ENCODE measurements at places on chromosomes 16 and 17.

DNA sequence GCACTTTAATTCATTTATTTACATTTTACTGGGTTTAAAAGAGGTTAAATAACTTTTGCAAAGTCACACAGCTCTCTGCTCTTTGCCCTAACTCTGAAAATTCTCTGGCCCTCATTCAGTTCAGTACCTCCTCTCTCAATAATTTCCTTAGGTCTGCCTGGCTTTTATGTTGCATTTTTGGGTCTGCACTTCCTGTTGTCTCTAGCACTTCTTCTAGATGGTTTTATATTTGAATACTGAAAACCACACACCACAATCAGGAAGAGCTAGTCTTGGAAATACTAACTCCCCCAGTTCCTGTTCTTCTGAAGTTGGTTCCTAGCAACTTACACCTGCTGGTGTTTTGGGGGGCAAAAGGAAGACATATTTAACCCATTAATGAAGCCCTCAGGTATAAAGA is 577.9 kb downstream of the HS3ST4 start:
- DNase-seq: no peak

DNA sequence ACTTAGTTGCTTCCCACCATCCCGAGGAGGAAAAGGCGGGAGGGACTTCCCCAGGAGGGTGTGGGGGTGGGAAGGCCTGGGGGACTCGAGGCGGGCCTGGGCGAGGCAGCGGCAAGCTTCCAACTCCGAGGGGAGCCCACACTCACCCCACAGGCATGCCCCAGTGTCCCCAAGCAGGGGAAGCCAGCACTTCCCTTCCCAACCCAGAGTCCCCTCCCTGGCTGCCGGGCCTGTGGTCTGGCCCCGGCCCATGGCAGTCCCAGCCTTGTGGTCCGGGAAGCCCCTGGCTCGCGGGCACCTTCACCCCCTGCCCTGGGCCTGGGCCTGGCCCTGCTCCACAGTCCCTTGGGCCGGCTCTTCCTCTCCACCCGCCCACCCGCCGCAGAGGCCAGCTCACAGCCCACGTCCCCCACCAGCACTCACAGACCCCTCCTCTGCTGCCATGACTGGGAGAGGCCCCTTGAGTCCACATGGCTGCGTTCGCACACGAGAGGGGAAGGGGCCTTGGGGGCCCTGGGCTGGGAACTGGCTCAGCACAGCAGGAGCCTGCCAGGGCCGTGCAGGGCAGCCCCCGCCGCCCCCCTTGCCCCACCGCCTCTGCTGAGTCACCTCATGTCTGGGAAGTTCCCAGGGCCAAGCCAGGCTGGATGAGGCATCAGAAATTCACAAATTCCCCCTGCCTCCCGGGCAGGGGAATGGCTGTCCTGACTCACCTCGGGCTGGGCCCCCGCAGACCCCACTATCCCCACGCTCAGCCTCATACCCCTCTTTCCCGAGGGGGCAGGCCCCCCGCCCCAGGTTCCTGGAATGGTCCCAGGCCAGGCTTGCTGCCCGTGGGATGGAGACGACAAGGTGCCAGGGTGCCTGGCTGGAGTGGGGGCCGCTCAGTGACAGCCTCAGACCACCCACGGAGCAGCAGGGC is 27.8 kb downstream of the BAHCC1 start:
- DNase-seq: peak; percentile 75

DNA sequence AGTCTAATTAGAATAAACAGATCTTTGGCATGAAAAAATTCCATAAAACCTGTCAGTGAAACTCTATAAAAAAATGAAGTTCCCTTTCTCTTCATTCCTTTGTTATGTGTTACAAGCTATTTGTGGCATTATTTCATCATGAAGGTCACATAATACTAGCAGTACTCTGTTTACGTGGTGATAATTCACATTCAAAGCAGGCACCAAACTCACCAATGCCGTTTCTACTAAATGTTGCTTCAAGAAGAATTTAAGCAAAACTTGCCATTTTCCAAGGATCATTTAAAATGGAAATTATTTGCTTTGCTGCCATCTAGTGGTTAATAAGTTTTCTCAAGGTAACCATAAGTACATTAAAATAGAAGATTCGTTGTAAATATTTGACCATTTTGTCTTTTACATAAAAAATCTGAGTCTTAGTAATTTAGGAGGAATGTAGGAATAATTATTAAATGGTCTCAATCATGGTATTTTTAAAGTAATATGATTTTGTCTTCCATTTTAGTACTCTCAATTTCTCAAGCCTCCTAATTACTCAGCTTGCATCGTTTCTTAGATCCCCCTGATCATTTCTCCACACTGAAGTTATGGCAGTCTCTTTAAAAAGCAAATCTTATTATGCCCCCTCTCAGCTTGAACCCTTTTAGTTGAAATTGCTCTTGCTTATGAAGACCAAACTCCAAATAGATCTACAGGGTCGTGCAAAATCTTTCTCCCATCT is 80.8 kb downstream of the OMG start:
- DNase-seq: no peak

GRCh38 chr17:5065227-5065744 is 13.0 kb upstream of the ZFP3 start:
- no peak for DNase-seq

DNA sequence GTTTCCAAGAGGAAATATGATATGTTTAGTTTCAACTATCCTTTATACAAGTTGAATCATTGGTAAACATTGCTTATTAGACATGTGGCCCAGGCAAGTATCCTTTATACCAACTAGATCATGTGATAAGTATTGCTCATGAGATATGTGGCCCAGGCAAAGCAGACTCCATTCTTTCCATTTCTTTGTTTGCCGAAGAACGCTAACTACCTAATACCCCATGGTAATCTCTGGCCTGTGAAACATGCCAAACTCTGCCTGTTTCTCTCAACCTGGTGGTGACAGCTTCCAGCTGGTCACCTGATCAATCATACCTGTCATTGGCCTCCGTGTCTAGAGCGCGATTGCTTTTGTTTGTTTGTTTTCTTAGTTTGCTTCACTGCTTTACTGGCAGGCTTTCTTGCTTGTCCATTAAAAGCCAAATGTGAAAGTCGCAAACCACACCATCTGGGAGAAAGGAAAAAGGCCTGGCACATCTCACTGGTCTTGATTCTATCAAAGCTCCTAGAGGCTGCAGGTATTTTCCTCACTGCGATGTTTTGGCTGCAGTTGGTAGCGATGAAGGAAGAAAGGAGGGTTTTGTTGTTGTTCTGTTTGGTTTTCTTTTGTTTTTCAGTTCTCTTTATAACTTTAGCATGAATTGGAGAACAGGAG is 686.2 kb downstream of the KCNJ2 start:
- DNase-seq: no peak

- DNase-seq: no peak
These were observed 34.8 kb downstream of the C17orf67 start for GRCh38 chr17:56798916-56799315.

GRCh38 chr17:49730078-49730784 is 22.5 kb upstream of the SLC35B1 start:
- no peak for DNase-seq

Measured in lower leg skin (tissue), 4 donors.